ENCODE measurements at places on chromosomes 13 and 19.

DNA sequence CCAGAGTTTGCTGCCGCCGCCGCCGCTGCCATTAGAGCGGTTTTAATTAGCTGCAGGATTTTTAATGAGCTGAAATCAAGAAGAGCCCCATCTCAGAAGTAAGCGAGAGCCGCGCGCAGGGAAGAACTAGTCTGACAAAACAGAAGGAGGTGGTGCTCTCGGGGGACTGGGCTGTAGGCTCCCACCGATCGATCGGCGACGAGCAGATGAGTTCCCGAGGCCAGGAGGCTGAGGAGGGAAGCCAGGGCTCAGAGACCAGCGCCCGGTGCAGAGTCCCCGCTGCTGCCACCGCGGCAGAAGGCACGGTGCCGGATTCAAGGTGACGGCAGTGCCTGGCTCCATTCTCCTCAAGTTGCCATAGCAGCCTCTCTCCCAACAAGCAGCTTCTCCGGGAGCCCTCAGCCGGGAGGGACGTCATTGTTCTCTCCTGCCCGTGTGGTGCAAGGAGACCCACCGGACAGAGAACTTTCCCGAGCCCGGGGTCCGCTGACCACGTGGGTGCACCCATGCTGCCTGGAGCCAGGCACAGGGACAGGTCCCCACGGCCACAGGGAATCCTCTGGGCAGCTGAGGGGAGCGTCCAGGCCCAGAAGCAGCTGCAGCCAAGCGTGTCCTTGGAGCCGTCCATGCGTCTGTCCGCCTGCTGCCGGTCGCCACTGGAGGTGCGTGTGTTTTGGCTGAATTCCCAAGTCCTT, 62.9 kb downstream of the CHST8 start:
- DNase-seq, result no peak

DNA sequence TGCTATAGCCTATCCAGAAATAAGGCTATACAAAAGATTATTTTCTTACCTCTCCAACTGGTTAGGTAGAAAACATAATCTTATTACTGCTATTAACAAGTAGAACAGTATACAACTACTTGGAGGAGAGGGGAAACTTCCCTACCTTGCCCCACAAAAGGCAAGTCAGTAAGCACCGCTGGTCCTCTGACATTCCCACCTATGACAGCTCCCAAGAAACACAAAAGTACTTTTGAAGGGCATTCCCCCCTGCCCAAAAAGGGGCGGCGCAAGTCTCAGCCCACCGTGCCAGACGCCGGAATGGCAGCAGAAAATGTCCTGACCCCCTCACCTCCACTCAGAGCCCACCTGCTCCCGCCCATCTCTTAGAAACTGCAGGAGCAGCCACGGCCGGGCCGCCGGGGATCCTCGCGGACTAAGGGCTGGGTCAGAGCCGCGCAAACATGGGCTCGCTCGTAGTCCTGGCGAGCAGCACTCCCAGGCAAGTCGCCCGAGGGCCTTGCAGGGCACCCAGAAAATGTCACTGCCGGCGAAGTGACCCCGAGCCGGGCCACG, 437 bp downstream of the SUCLA2 start:
- no peak for DNase-seq

DNA sequence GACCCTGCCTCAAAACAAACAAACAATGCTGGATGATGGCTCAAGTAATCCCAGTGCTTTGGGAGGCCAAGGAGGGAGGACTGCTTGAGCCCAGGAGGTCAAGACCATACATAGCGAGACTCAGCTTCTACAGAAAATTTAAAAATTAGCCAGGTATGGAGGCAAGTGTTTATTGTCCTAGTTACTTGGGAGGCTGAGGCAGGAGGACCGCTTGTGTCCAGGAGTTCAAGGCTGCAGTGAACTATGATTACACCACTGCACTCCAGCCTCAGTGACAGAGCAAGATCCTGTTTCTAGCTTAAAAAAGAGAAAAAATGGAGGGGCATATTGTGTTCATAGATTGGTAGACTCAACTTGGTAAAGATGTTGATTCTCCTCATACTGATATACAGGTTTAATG, 36.2 kb downstream of the KPNA3 start:
- DNase-seq, result no peak

DNA sequence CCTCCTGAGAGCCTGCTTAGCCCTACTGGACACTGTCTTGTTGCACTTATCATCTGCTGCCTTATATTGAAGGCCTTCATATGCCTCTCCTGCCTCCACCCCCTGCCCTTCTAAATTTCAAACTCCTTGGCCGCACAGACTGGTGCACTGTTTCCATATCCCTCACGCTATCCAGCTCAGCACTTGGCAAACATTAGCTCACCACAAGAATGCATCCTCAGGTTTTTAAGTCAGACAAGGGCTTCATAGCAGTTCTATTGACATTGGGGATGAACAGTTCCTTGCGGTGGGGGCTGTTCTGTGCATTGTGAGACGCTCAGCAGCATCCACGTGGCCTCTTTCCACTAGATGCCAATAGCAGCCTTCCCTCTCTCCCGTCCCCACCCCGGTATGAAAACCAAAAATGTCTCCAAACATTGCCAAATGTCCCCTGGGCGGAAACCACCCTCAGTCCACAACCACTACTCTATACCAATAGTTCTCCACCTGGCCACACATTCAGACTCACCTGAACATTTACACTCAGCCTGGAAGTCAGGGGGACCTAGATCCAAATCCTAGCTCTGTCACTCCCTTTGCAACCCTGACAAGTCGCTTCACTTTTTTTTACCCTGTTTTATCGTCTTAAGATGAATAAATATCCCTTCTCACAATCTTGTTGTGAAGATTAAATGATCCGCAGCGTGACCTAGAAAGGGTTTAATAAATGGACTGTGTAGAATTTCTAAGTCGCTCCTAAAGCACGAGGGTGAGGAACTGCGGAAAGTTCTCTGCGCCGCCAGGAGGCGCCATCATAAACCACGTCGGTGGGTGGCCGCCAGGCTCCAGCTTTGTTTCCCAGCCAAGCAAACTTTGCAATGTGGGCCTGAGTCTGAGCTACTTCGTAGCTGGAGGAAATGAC, 3.6 kb upstream of the CEACAM3 start:
- peak; percentile 53 for DNase-seq

DNA sequence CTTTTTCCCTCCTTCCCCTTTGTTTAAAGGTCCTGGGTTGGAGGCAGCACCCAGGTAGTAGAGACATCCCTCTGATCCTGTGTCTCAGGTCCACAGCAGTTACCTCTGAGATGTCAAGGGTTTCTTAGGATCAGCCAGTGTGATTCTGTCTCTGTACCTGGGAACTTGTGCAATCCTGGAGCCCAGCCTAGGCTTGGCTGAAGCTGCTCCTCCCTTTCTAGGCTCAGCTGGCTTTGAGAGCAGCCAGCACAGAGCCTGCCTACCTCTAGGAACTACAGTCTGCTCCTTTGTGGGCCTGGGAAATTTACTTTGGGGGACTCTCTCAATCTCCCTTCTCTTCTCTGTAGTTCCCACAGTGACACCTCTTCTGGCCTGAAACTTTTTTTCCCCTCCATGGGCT, 171.6 kb downstream of the MTUS2 start:
- no peak for DNase-seq

- no peak for DNase-seq
Observed at GRCh38 chr19:43778651-43779050, 2.1 kb downstream of the KCNN4 start.

- DNase-seq, result no peak
Observed at GRCh38 chr13:26628706-26629105, 71.2 kb downstream of the WASF3 start.

DNA sequence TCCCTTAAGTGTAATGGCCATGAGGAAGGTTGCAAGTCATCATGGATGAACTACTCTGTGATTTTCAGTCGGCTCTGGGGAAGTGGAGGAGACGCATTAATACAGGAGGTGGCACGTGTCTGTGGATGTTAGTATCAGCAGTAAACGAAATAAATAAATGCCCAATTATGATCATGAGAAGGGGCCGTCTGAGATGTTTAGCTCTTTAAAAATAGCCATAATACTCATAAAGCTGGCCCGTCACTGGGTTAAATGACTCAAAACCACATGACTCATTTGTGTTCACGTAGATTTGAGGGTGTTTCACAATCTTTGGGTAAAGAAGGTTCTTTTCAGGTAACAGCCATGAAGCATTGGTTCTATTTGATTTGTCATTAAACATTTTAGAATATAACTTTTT, 620.6 kb downstream of the GPC6 start:
- DNase-seq, result no peak

- no peak for DNase-seq
Observed at GRCh38 chr13:30773561-30773960, 38.2 kb downstream of the ALOX5AP start.

- no peak for DNase-seq
Observed at GRCh38 chr19:8319807-8320520, 1.2 kb downstream of the NDUFA7 start.

- DNase-seq, result no peak
Observed at GRCh38 chr13:112366907-112367646, 9.1 kb upstream of the SPACA7 start.

DNA sequence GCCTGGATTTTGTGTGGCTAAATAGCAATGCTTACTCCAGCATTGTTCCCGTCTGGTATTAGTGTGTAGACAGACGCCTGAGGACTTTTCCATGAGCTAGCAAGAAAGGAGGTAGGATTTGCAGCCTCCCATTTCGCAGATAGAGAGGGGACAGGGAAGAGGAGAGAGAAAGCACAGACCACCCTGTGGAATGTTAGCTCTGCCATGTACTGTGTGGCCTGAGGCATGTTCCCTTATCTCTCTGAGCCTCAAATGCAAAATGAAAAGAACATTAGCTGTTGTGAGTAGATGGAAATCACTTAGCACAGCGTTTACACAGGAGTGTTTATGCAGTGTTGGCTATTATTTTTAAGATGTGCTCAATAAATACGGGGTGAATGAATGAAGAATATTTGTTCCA, 45.5 kb downstream of the OLFM4 start:
- no peak for DNase-seq

DNA sequence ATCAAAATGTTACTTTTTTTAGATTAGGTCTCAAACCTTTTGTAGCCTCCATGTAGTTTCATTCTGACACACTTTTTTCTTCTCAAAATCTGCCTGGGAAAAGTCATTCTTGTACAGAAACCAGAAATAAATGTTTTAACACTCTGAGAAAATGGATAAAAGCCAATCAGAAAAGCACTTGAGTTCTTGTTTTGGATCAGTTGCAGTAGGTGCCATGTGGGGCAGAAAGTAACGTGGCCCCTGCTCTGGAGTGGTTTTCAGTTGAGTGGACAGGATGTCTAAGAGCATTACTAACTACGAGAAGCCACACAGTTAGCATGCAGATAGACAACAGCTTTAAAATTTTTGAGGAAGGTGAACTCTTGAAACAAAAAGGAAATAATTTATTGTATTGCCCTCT, 19.1 kb downstream of the GPR183 start:
- no peak for DNase-seq

- DNase-seq, result peak; percentile 38
Observed at GRCh38 chr13:79679334-79679733, 198.4 kb downstream of the NDFIP2 start.

GRCh38 chr13:33202644-33203169, 82.8 kb downstream of the STARD13 start:
- no peak for DNase-seq

GRCh38 chr19:7168941-7169340, 99.4 kb downstream of the ZNF557 start:
- no peak for DNase-seq

DNA sequence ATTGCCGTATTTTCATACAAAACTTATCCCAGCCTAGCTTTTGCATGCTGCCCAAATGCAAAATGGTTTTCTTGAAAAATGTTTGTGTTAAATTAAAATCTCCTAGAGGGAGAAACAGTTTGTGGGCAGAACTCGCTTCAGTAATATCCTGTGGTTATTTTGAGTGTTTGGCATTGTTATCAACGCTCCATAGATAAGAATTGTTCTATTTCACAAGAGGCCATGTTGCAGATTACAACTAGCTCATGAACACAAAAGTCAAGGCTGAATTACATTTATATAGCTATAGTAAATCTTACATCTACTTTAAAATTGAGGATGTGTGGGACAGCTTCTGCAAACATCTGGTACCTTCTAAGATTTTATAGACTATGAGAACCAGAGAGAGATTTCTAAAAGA, 447.9 kb downstream of the DCT start:
- DNase-seq, result no peak

DNA sequence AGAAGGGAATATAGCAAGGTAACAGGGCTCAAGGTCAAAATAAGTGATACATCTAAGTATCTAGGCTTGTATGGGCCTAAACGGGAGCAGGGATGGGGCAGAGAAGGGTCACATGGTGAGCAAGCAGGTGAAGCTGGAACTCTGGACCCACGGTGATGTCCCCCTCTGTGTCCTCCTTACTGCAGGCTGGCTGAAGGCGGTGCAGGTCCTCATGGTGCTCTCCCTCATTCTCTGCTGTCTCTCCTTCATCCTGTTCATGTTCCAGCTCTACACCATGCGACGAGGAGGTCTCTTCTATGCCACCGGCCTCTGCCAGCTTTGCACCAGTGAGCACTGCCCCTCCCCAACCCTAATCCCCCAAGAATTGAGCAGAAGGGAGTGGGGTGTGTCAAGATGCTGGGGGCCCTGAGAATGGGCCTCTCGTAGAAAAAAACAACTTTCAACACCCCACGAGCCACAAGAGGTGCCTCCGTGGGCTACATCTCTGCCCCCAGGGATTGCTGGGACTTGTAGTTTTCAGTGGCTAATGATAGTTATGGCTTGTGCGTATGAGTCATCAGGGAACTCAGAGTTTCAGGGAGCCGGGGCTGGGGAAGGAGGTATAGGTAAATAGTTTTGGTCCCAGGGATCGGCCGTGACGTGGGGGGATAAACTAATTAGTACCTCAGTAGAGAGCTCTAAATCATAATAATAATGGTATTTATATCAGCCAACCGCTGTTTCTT, 4.0 kb downstream of the EMP3 start:
- peak; percentile 27 for DNase-seq

- DNase-seq, result peak; percentile 19
Observed at GRCh38 chr19:28468701-28469459, 744.1 kb downstream of the UQCRFS1 start.

DNA sequence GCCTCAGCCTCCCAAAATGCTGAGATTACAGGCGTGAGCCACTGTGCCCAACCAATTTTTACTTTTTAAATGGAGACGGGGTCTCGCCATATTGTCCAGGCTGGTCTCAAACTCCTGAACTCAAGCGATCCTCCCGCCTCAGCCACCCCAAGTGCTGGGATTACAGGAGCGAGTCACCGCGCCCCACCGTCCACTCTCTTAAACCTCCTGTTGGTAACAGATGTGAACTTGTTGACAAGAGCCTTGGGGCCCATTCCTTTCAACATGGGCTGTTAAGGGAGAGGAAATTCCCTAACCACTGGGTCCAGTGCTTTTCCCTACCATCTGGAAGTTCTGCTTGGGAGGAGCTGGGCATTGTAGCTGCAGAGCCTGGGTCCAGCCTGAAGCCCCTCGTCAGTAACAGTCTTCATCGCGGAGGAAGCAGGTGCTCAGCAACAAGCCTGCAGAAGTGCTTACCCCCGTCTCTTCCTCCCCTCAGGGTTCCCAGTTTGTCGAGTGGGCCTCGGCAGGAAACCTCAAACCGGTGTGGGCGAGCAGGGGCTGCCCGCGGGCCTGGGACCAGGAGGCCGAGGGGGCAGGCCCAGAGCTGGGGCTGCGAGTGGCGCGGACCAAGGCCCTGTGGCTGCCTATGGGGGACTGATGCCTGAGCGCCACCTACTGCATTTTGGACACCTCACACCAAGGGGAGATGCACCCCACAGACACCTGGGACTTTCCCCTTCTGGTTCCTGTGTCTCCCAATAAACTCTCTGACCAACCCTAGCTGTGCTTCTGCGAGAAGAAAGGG, 4.0 kb upstream of the FLT3LG start:
- DNase-seq, result peak; percentile 74

GRCh38 chr19:39341129-39341718, 997 bp upstream of the SAMD4B start:
- no peak for DNase-seq

GRCh38 chr13:93226623-93227279, at the start of gene GPC6:
GPC6 (plus strand) TSS chr13:93226807.
- no peak for DNase-seq

- DNase-seq, result no peak
Observed at GRCh38 chr13:98606296-98606695, 29.4 kb upstream of the STK24 start.

All from activated gamma-delta T cell treated with Interleukin-2 at 50 U/mL for 16 hours (primary cell).